ENCODE measurements at places on chromosomes 5 and 9. TPM values are rescaled to one million over a fixed set of nuclear protein-coding genes. Genes with fewer than 3 reads are reported as not detected.

LCN1 gene
- total RNA-seq = not detected

C5orf15 gene
- total RNA-seq = 7.8 TPM

ARHGEF28 gene
- total RNA-seq = 36.2 TPM

SLC45A2 gene
- total RNA-seq = not detected

REEP2 gene
- 0.83 TPM for total RNA-seq

ASPN gene
- total RNA-seq = 4.6 TPM

LCN6 gene
- total RNA-seq = 3.2 TPM

PCDHGA8 gene
- 0.72 TPM for total RNA-seq

IFNA6 gene
- not detected for total RNA-seq

TERT gene
- total RNA-seq = 0.28 TPM

CPEB4 gene
- total RNA-seq = 24.3 TPM

ARID3C gene
- not detected for total RNA-seq

BAAT gene
- total RNA-seq = 0.43 TPM

PCDHGC4 gene
- 0.41 TPM for total RNA-seq

SUSD1 gene
- 5.0 TPM for total RNA-seq

Measured in pancreas (tissue), 10 donors.